GM23338 (cell line): ENCODE measurements at places on chromosomes 2 and 18. TPM values are rescaled to one million over a fixed set of nuclear protein-coding genes. Genes with fewer than 3 reads are reported as not detected.
A peak's percentile ranks its signal among the peaks of the same experiment; 100 is the strongest.

Gene KCNJ3
- total RNA-seq = 0.28 and 0.74 TPM in 2 replicates

GRCh38 chr2:32990556-32990955 lies 43.8 kb downstream of the LTBP1 start:
- H3K36me3 ChIP-seq = no peaks in the 10 kb centered on the region
- no peaks in the 10 kb centered on the region for H3K27me3 ChIP-seq
- no peak overlapping the region for H3K27ac ChIP-seq
- no peaks in the 10 kb centered on the region for H3K4me1 ChIP-seq
- no peak for DNase-seq
- no peak overlapping the region for H3K4me3 ChIP-seq

GRCh38 chr2:74911061-74911460 lies 47.4 kb upstream of the POLE4 start:
- H3K27me3 ChIP-seq = peaks cover 9% of the 10 kb centered on the region
- DNase-seq = no peak
- no peak overlapping the region for H3K27ac ChIP-seq
- H3K4me1 ChIP-seq = peaks cover 6% of the 10 kb centered on the region; the same call in 1 of the 2 replicates

- no peak overlapping the region for H3K27ac ChIP-seq
- no peak for DNase-seq
- H3K4me1 ChIP-seq = no peaks in the 10 kb centered on the region
- H3K4me3 ChIP-seq = no peak overlapping the region
Observed at GRCh38 chr18:78518805-78519204, 460.8 kb upstream of the SALL3 start.

- no peaks in the 10 kb centered on the region for H3K36me3 ChIP-seq
- no peak overlapping the region for H3K27ac ChIP-seq
- H3K27me3 ChIP-seq = no peaks in the 10 kb centered on the region
- no peak overlapping the region for H3K4me3 ChIP-seq
Observed at GRCh38 chr2:216651351-216651881, 18.2 kb downstream of the IGFBP2 start.

Gene ANKRD30B
- total RNA-seq = not detected in 2 replicates

Gene IL1RN
- not detected in 2 replicates for total RNA-seq

Gene SNX17
- 58.0 and 66.2 TPM in 2 replicates for total RNA-seq

DNA sequence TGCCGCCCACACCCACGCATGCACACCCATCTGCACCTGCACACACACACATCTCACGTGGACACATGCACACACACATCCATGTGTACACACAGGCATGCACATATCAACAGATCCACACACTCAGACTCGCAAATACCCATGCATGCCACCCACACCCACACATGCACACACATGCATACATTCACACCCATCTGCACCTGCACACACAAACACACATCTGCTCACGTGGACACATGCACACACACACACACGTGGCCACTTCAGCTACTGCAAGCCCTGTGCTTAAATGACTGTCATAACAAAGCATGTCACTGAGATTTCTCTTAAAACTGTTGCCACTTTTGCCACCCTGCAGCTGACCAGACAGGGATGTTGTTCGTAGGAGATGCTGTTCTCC lies 186.6 kb downstream of the SNTG2 start:
- no peaks in the 10 kb centered on the region for H3K4me1 ChIP-seq
- H3K4me3 ChIP-seq = no peak overlapping the region
- no peak overlapping the region for H3K27ac ChIP-seq
- H3K27me3 ChIP-seq = no peaks in the 10 kb centered on the region
- H3K36me3 ChIP-seq = no peaks in the 10 kb centered on the region

Gene DSG1
- 0.04 TPM in 1 of 2 replicates, not detected in the other for total RNA-seq

DNA sequence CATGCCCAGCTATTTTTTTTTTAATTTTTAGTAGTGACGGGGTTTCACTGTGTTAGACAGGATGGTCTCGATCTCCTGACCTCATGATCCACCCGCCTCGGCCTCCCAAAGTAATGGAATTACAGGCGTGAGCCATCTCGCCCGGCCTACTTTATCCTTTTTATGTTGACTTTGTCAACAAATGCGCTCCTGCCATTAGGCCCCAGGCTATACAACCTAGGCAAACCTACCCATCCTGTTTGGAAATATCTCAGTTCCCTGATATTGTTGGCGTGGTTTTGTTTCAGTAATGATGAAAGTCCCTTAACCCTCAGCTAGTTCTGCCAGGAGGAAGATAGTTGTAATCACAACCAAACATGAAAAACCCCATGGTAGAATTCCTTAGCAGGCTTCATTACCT lies 249.4 kb upstream of the SOX11 start:
- no peaks in the 10 kb centered on the region for H3K27me3 ChIP-seq
- no peaks in the 10 kb centered on the region for H3K36me3 ChIP-seq
- no peak overlapping the region for H3K27ac ChIP-seq

DNA sequence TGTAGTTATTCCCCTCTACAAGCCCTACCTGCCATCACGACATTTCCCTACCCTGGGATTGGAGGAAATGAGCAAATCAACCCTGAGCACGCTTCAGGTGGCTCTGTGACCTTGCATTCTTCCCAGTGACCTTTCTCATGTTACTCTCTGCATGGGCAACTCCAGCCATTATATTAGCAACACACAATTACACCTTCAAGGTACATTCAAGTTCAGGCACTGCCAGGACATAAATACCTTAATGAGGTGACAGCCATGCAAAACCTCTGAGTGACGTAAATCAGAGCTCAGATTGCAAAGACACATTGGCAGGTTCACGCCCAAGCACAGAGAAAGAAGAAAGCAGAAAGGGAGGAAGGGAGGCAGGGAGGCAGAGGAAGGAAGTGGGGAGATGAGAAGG lies 68.7 kb upstream of the ALK start:
- H3K4me1 ChIP-seq = 0 out of 2 replicates have a peak, but pooled peaks cover 8% of the 10 kb centered on the region
- no peak overlapping the region for H3K27ac ChIP-seq
- no peak overlapping the region for H3K4me3 ChIP-seq
- H3K36me3 ChIP-seq = no peaks in the 10 kb centered on the region
- H3K27me3 ChIP-seq = no peaks in the 10 kb centered on the region
- no peak for DNase-seq

DNA sequence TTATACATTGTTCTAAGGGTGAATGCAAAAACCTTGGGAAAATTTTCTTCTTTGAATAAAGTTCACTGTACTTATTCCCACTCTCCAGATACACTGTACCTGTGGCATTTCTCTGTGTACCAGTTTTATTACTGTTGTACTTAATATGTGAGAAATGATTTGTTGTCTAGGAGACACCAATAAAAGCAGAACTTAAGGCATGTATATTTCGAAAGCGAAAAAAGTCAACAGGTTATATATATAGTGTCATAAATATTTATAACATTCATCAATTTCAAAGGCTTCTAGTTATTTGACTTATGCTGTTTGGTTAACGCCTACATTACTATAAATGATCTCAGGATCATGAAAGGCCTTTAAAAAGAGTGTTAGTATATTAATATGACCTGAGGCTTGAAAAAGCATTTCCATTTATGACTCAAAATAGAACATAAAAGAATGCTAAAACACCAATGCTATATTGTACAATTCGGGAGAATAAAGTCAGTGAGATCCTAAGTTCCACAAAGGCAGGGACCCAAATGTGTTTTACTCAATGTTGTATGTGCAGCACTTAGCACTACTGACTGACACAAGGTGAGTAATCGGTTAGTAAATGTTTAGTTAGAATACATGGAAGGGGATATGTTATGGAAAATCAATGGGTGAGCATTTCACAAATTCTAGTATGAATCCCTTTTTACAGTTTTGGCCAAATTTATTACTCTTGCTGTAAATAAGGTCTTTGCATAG lies 32.2 kb upstream of the HNRNPA3 start:
- H3K36me3 ChIP-seq = no peaks in the 10 kb centered on the region
- no peaks in the 10 kb centered on the region for H3K27me3 ChIP-seq
- H3K27ac ChIP-seq = no peak overlapping the region
- DNase-seq = no peak
- no peak overlapping the region for H3K4me3 ChIP-seq

Gene GALR1
- total RNA-seq = 0.74 and 1.1 TPM in 2 replicates

DNA sequence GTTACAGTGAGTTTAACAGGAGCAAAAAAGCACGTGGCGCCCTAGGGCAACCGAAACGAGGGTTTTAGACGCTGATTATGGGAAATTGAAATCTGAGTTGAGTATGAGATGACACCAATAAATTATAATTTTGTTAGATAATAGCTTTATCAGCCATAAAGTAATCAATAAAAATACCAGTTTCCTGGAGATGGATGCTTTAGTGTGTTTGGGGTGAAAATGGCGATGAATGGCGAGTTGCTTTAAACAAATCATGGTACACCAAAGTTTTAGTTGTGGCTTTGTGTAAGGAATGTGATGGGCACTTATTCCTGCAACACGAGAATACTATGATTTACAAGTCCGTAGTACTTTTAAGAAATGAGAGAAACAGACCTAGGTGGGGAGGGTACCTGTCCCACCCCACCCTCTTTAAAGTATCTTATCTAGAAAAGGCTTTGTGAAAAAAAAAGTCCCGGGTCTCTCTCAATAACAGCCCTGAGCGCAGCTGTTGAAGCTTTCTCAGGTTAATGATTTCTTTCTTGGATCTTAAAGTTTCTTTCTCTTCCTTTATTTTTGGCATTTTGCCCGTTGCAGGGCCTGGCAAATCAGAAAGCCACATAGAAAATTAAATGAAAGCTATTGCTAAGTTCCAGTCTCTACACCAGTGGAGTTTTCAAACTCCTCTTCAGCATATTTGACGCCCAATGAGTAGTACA lies 1.5 kb upstream of the RRM2 start:
- H3K36me3 ChIP-seq = peaks cover 18% of the 10 kb centered on the region
- H3K4me1 ChIP-seq = peaks cover 19% of the 10 kb centered on the region
- no peaks in the 10 kb centered on the region for H3K27me3 ChIP-seq
- peak overlapping the region; percentile 70 for H3K4me3 ChIP-seq
- H3K27ac ChIP-seq = peak overlapping the region; percentile 94

- H3K27me3 ChIP-seq = peaks cover 6% of the 10 kb centered on the region; the same call in 1 of the 2 replicates
- DNase-seq = no peak
- no peak overlapping the region for H3K4me3 ChIP-seq
- H3K27ac ChIP-seq = no peak overlapping the region
- peaks cover 19% of the 10 kb centered on the region for H3K4me1 ChIP-seq
- no peaks in the 10 kb centered on the region for H3K36me3 ChIP-seq
Observed at GRCh38 chr2:238284802-238285515, 3.5 kb downstream of the PER2 start.

DNA sequence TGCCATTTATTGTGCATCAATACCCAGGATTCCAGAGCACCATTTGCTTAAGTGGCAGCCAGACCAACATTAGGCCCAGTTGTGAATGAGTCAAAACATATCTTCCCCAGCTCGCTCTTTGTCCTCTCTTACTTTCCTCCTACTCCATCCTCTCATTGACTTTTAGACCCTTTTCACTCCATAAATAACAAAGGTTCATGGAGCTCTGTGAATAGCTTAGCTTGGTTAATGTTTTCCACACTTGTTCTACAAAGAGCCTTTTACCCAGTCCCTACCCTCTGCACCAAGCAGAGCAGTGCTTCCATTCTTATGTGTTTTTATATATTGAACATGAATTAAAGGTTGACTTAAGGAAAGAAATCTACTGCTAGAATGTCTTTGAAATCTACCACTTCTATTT lies 625.8 kb upstream of the FANCL start:
- no peak for DNase-seq
- H3K4me3 ChIP-seq = no peak overlapping the region
- no peak overlapping the region for H3K27ac ChIP-seq
- peaks cover 10% of the 10 kb centered on the region for H3K27me3 ChIP-seq
- H3K4me1 ChIP-seq = peaks cover 24% of the 10 kb centered on the region

- no peak for DNase-seq
- peaks cover 5% of the 10 kb centered on the region; the same call in 1 of the 2 replicates for H3K4me1 ChIP-seq
- no peaks in the 10 kb centered on the region for H3K36me3 ChIP-seq
- H3K27ac ChIP-seq = no peak overlapping the region
Observed at GRCh38 chr2:217102956-217103355, 243.1 kb upstream of the TNP1 start.

Gene SLC8A1
- total RNA-seq = 2.5 and 3.3 TPM in 2 replicates

DNA sequence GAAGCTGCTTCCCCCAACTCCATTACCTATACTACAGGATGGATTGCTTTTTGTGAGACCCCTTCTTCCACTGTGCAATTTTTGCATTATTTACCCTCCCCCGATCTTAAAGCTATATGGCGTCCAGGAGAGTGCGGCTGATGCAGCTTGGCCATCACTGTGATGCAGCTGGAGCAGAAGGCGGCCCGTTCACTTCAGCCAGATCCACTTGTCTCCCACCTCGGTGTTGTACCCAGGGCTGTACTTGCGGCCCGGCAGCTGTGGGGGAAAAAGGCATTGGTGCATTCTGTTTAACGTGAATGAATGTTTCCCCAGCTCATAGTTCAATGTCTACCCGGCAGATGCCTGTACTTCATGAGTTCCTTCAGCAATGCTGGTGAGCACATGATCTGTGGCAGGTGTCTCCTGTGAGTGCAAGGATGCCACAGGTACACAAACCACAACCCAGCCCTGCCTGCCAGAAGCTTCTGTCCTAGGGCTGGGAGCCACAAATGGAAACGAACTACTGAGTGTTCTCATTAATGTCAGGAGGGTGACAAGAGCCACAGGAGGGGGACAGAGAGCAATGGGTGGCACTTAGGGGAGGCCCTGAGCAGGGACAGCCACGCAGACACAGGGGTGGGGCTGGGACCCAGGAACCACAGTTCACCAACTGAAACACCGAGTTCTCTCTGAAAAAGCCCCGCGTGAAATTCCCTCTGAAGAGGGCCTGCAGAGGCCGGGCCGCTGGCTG lies 64.0 kb downstream of the NDUFA10 start:
- H3K36me3 ChIP-seq = no peaks in the 10 kb centered on the region
- no peak overlapping the region for H3K4me3 ChIP-seq
- no peaks in the 10 kb centered on the region for H3K4me1 ChIP-seq

DNA sequence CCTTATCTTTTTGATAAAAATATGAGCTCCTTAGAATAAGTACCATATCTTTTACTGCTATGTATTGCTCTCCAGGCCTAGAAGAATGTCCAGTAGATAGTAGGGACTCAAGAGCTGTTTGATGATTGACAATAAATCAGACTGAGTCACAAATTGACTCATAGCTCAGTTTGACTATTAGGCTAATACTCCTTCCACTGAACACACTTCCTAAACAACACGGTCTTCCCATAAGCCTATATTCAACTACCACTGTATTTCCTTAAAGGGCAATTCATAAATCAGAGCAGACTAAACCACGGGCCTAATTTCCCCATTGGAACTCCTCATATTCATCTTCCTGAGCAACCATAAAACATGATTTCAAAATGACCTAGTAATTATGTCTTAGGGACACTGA lies 258.5 kb downstream of the ALK start:
- DNase-seq = no peak
- no peaks in the 10 kb centered on the region for H3K4me1 ChIP-seq
- H3K36me3 ChIP-seq = no peaks in the 10 kb centered on the region
- H3K27me3 ChIP-seq = no peaks in the 10 kb centered on the region
- H3K27ac ChIP-seq = no peak overlapping the region

Gene PPP1CB
- 118 and 146 TPM in 2 replicates for total RNA-seq
